ENCODE measurements at places on chromosomes 13 and 19.

- no peak for DNase-seq
These were observed 266.8 kb upstream of the TSHZ3 start for GRCh38 chr19:31616031-31616430.

DNA sequence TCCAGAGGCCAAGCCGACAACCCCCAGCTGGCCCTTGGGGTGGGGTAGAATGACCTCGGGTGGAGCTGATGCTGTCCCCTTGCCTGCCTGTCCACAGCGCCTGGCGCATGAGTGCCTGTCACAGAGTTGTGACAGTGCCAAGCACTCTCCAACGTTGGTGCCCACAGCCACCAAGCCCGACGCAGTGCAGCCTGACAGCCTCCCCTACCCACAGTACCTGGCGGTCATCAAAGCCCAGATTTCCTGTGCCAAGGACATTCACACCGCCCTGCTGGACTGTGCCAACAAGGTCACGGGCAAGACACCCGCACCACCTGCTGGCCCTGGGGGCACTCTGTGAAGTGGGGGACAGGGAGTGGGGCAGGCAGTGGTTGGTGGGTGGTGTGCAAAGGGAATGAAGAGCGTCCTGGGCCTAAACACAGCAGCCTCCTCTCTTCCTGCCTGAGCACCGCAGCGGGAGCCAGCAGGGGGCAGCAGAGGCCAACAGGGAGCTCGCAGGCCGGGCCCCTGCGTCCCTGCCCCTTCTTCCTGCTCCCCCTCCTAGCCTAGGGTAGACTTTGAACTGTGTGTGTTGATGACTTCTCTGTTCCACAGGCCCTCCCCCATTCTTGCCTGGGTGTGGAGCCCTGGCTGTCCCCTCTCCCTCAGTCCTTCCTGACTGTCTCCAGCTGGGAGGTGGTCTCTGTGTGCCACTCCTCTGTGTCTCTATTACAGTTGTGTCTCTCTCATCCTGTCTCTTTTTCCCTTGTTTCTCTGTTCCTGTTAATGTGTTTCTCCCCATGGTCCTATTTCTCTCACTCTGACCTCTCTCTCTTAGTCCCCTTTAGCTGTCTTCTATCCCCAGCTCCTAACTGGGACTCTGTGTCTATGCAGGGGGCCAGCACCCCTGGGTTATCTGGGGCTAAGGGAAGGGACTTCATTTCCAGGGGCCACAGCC lies 6.5 kb downstream of the MED29 start:
- peak; percentile 95 for DNase-seq

DNA sequence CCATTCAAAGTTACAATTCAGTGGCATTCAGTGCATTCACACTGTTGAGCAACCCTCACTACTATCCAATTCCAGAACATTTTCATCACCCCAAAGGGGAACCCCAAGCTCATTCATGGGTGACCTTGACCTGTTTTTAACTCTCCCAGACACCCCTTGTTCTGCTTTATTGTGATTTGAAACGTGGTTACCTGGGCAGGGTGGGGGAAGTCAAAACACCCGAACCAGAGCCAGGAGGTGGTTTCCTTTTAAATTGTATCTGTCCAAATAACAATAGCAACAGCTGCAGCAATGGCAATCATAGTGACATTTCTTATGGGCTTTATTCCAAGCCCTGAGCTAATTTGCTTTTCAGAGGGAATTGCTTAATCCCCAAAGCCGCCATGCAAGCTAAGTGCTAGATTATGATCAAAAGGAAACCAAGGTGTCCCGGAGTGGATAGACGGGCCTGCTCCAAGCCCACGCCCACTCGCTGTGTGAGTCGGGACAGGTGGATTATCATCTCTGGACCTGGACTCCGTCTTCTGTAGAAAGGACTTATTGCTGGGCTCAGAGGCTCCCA lies 6.1 kb downstream of the PTGIR start:
- DNase-seq: peak; percentile 46

DNA sequence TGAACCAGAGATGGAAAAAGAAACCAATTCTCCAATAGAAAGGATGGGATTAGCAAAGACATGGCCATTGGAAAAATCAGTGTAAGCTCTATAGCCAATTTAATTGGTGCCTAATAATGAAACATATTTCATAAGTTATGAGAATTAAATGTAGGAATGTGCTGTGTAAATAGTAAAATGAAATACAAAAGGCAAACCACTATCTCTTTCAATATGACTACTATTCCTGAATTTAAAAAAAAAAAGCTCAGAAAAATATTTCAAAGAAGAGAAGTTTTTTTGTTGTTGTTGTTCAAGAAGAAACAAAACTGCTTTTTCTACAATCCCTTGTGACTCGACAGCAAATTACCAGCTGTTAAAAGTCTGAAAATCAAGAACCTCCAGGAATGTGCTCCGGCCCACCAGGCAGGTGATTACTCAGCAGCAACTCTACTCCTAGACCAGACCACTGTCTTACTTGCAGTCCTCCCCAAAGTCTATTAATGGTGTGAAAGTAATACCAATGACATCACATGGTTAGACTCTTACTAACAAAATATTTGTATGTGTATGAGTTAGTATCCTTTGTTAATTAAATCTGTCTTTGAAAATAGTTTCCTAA lies 362.4 kb downstream of the KCTD12 start:
- DNase-seq: no peak

GRCh38 chr13:37382146-37382545 lies 216.4 kb downstream of the POSTN start:
- no peak for DNase-seq

DNA sequence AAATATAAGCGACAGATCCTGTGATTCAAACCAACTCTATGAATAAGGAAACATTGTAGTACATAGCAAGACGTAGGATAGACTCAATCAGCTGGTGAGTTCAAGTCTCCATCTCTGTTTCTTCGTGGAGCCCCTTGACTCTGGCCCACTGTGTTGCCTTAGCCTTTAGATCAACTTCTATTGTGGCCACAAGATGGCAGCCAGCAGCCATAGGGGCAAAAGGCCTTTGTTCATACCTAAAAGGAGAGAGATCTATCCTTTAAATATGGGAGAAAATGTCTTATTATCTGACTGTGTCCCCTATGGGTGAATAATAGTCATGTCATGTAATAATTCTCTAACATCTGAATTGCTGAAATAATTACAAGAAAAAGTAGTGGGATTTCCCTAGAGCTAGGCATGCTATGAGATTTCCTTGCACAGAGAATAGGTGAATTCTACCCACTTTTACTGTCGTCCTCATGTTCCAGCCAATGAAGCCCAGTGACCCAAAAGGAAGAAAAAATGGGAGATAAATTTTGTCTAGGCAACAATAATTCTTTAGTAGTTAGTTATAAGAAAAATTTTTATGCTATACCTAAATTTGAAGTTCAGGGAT lies 129.4 kb downstream of the PCDH20 start:
- DNase-seq: no peak

GRCh38 chr13:59047546-59047945 lies 1116.2 kb downstream of the DIAPH3 start:
- no peak for DNase-seq

DNA sequence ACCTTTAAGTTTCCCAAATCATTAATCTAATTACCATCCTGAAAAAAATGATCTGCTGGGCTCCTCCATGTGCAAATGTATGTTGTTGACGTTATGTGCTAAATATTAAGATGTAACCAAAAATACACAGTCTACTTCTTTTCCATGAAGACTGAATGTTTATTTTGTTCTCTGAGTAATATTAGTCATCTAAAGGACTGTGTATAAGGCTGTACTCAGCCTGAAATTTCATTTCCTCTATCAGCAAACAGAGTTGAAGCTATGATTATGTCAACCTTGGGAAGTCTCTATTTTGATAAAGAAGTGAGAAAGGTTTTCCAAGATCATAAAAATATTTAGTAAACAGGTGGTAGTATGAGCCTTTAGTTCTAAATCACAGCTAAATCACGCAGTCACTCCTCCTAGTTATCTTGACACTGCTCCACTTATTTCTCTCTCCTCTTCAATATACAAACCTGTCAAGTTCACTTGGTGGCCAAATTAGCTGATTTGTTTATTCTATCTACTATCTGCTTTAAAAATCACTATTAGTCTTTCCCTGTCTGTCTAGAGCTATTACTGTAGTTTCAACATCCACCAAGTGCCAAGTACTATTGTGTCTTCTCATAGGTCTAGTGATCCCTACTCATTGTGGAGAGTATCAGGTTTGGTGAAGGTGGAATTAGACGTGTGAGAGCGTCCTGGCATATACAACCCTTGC lies 211.7 kb upstream of the STARD13 start:
- no peak for DNase-seq

- DNase-seq: peak; percentile 40
These were observed at the start of gene C19orf12 for GRCh38 chr19:29714953-29715700. Gene C19orf12 (minus strand): TSS chr19:29715261. CDS start chr19:29708413, 6,848 bp downstream.

- peak; percentile 62 for DNase-seq
These were observed 50.0 kb upstream of the WDFY2 start for GRCh38 chr13:51534041-51534817.

GRCh38 chr13:29379281-29379680 lies 216.2 kb downstream of the SLC7A1 start:
- DNase-seq: no peak

- no peak for DNase-seq
These were observed 17.2 kb downstream of the BRD4 start for GRCh38 chr19:15315101-15315500.

DNA sequence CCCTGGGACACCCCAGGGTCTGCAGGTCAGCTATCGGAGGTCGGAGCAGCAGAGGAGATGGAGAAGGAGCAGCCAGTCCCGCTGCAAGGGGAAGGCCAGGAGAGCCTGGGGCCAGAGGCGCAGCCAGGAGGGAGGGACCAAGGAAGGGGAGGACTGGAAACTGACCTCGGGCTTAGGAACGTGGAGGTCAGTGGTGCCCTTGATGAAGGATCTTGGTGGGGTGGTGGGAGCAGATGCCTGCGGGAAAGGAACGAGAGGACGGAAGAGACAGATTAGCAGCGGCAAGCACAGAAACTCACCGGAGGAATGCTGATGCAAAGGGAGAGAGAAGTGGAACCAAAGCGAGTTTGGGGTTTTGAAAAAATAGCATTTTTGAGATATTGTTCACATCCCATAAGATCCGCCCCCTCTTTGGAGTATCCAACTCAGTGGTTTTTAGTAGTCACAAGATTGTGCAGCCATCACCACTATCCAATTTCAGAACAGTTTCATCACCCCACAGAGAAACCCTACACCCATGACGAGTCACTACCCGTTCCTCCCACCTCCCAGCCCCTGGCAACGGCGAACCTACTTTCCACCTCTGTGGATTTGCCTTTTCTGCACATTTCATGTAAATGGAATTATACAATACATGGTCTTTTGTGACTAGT lies 22.1 kb downstream of the PLEKHF1 start:
- no peak for DNase-seq

DNA sequence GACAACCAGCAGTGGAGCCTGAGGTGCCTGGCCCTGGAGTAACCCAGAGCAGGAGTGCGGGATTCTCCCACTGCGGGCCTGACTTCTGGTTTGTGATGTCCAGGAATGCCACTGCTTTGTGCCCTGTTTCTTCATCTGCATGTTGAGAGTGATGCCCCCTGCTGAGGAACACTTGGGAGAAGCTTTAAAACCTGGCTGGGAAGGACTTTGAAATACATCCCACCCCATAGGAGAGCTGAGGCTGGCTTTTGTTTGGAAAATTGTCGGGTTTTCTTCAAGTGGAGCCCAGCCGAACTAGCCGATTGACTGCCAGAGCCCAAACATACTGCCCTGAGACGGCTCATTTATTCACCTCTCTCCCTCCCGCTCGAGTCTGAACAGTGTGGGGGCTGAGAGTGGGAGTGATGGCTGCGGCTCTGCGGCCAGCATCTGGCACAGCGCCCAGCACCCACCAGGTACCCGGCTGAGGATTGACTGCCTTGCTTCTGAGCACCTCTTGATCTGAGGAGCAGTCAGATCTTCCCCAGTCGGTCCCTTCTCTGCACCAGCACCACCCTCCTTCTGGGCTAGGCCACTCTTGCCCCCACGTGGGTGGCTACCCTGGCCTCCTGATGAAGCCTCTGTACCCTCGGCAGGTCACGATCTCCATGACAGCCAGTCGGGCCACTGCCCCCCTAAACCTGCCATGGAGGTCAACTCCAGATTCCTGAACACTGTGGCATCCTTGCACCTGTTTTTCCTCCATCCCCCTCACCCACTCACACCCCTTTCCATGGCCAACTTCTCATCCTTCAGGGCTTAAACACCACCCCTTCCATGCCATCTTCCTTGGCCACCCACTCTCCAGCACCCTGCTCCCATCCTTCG lies 148.9 kb downstream of the SIPA1L3 start:
- DNase-seq: no peak

DNA sequence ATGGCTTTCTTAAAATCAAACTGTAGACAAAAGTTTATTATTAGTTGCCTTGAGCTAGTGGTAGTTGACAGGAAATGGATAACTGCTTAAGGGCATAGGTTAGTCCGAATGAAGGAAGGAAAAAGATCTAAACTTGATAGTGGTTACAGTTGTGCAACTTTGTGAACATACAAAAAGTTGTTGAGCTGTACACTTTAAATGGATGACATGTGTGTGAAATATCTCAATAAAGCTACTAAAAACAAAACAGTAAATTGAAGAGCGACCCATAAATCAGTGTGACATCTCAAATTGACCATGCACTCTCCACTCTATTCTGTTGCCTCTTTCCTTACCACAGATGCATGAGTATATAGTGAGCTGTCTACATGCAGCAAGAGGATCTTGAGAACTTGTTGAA lies 1757.8 kb downstream of the PCDH9 start:
- no peak for DNase-seq

DNA sequence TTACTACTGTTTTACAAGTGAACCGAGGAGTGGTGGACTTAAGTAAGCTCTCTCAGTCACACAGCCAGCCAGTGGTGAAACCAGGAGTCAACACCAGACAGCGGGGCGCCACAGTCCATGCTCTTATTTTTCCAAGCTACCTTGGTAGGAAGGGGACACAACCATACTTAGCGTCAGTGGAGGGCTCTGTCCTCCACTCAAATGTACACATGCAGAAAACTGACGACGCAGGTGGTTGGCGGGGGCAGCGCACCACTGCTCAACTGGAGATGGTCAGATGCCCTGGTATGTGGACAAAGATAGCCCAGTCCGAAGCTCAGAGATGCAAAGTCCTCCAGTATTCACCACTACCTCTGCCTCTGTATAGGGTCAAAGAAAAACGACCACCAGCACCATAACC lies 1.1 kb downstream of the ZNF667 start:
- DNase-seq: no peak

- DNase-seq: no peak
These were observed 162.8 kb downstream of the DIAPH3 start for GRCh38 chr13:60000976-60001375.
